Effector memory CD4-positive, alpha-beta T cell (primary cell): ENCODE measurements at places on chromosomes 6 and 20.
A peak's percentile ranks its signal among the peaks of the same experiment; 100 is the strongest.

DNA sequence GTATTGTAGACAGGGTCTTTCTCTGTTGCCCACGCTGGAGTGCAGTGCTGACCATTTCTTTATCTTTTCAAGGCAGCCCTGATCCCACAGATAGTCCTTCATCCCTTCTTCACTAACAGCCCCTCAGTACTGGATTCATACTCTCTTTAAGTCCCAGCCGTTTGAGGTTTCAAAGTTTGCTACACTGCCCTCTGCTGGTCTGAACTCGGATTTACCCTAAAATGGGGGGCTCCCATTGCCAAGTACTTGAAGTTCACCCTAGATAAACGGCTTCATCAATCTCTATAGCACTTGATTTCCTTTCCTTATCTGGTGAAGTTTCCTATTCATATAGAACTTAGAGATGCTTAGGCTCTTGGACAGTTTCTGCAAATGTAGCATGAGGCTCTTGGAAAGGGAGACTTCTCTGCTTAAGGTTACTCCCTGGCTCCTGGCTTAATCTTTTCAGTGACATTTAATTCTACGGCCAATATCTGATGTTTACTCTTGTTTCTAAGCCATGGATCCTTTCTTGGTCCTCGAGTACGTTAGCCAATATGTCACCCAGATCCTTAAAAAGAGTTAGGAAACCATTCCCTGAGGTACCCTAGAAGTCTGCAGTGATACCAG lies 21.4 kb upstream of the PREP start:
- DNase-seq, result peak; percentile 29

DNA sequence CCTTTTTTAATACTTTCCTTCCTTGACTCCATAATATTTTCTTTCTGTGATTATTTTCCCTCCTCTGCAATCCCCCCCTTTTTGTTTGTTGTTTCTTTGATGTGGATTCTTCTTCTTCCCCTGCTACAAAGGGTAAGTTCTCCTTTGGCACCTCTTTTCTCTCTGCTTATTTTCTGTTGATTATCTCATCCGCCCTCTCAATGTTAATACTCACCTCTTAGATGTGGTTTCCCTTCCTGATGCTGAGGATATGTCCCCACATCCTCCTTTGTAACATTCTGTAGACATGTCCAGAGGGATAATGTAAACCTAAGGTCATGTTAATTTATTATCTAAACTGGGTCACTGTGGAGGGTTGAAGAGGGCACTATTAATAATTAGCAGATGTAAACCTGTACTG lies 17.7 kb downstream of the FLRT3 start:
- no peak for DNase-seq

- no peak for DNase-seq
These were observed 18.0 kb upstream of the UBE2V1 start for GRCh38 chr20:50130995-50131394.

DNA sequence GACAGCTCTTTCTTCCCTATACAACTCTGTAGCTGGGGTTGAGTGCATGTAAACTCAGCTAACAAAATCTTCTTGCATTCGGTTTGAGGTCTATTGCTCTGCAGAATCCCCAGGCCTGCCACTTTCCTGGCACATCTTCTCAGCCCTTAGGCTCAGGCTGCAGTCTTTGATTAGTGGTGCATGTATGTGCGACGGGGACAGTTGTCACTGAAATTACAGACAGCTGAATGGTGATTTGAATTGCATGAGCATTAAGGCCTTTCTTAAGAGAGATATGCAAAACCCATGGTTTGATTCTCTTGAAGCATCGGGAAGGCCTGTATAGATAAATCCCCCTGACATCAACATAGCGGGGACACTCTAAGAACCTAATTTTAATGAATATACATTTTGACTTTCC lies 222.8 kb downstream of the CDH26 start:
- no peak for DNase-seq

GRCh38 chr6:14380086-14380820 lies 262.7 kb downstream of the CD83 start:
- DNase-seq, result no peak

DNA sequence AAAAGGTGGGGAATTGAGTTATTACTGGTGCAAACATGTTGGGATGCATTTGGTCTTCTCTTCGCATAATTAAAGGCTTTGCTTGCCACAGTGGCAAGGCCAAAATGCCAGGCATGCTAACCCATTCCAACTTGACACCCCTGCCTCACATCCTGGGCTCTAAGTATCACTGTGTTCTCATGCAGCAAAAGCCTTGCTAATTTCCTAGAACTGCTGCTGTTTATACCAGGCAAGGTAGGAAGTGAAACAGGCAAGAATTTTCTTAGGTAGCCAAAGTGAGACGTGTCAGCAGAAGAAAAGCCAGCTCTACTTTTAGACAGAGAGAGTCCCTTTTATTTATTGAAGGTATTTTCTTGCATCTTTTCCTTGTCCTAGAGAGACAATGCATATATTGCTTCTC lies 41.2 kb downstream of the LYRM2 start:
- DNase-seq, result no peak

DNA sequence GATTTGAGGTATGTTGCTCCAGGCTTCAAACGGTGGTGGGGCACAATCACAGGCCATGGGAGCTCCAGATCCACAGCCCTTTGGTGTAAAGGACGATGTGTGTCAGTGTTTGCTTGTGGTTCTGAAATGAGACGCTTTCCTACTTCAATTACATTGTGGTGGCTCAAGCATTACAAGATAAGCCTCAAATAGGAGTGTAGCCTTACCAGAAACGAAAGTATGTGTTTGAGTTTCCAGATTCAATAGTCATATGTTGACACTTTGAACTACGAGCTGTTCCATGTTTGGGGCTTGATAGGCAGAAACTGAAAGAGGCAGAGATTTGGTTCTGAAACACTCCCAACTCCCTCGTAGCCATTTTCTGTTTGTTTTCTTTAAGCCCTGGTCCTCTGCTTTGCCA lies 187.1 kb downstream of the MYLK4 start:
- DNase-seq, result no peak

DNA sequence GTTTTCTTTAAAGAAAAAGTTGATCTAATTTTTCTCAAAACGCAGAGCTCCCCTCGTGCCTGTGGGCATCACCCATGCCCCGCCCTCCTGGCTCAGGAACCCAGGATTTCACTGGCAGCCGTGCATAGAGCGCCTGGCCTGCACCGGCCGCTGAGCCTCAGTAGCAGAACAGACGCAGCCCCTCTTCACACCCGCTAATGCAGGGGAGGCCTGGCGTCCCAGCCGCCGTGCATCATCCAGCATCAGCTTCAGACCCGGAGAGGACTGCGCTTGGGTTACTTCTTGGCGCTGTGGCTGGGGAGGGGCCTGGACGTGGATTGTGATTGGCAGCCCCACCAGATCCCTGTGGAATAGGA lies 18.1 kb downstream of the RBM38 start:
- no peak for DNase-seq

- no peak for DNase-seq
These were observed 87.8 kb upstream of the TIAM2 start for GRCh38 chr6:154907291-154907690.

- no peak for DNase-seq
These were observed 39.4 kb downstream of the HNF4A start for GRCh38 chr20:44394702-44395460.

GRCh38 chr6:105713474-105714118 lies 310.7 kb upstream of the PREP start:
- no peak for DNase-seq

DNA sequence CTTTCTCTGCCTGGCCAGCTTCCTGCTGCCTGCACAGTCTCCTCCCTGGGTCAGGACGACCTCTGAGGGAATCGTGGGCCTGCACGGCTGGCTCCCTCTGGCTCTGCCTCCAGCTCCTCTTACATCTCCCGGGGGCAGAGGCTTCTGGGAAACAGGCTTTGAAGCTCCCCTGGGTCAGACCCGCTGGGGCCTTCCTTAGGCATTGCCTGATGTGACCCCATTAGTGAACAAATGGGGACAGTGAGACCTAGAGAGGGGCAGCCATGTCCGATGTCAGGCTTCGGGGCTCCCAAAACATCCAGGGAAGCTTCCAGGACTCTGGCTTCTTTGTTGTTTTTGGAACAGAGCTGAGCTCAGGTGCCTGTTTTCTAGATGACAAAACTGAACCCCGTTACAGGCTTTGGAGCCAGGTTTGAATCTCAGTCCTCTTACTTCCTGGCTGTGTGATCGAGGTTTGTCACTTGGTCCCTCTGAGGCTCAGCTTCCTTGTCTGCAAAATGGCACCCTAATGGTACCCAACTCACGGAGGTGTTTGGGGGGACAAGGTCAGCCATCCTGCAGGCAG lies 94.3 kb downstream of the CEBPB start:
- DNase-seq, result no peak

GRCh38 chr20:38453941-38454340 lies 18.7 kb upstream of the RALGAPB start:
- DNase-seq, result no peak

DNA sequence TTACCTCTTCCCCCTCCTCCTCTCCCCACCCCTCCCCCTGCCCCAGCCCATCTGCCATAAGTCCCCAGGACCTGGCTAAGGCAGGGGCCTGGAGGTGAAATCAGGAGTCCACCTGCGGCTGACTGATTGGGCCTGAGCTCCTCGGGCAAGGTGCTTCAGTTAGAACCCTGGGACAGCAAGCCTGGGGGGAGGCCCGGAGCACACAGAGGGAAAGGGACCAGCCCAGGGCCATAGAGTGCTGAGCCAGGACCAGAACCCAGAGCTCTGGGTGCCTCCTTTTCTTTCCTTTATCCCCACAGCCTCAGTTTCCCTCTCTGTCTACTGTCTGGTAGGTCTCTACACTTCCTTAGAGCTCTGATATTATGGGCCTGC lies 35.7 kb upstream of the VEGFA start:
- no peak for DNase-seq

- DNase-seq, result no peak
These were observed 83.3 kb downstream of the RCAN2 start for GRCh38 chr6:46407776-46408530.

GRCh38 chr6:6893701-6894100 lies 214.1 kb upstream of the RREB1 start:
- no peak for DNase-seq

GRCh38 chr6:119562168-119562567 lies 212.6 kb upstream of the MAN1A1 start:
- DNase-seq, result no peak

- no peak for DNase-seq
These were observed 91.8 kb upstream of the NHSL1 start for GRCh38 chr6:138590796-138591709.

DNA sequence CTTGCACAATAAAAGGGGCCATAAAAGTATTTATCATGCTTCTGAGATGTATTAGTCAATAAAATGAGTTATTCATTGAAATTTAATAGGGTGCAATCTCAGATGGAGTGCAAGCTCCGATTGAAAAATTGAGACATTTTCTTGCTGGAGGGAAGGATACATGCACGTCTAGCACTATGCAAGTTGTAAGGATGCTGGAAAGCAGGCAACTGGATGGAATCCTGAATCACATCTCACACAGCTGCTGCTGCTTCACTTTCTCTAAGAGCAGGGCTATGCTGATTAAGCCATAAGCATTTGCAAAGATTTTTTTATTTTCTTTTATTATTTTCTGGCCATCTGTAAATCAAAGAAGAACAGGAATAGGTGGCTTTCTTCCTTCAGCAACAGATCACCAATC lies 308.8 kb upstream of the EPHA7 start:
- no peak for DNase-seq

DNA sequence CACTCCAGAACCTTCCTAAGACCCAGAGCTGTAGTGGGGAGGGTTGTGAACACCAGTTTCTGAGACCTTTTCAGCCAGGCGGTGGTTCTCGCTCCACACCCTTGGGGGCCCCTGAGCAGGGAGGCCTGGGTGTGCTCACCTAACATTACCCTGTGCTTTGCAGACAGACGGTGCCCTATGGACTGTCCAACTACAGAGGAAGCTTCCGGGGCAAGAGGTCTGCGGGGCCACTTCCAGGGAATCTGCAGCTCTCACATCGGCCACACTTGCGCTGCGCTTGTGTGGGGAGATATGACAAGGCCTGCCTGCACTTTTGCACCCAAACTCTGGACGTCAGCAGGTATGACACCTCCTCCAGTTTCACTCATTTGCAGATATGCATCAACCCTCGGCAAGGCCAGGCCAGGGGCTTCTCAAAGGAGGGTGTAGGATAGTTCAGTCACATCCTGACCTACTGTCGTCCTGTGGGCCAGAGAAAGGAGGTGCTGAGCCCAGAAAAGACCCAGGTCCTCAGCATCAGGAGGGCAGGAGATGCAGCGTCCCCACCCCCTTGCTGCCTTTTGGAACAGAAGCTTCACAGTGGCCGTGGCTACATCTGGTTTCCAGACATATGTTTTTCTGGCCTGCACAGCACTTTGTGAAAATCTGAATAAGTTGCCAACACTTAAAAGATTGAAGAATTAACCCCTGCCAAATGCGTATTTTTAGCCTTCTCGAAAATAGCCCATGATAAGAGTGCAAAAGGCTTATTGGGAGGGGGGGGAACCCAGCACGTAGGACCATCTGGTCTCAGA lies 20.6 kb downstream of the EDN3 start:
- no peak for DNase-seq

DNA sequence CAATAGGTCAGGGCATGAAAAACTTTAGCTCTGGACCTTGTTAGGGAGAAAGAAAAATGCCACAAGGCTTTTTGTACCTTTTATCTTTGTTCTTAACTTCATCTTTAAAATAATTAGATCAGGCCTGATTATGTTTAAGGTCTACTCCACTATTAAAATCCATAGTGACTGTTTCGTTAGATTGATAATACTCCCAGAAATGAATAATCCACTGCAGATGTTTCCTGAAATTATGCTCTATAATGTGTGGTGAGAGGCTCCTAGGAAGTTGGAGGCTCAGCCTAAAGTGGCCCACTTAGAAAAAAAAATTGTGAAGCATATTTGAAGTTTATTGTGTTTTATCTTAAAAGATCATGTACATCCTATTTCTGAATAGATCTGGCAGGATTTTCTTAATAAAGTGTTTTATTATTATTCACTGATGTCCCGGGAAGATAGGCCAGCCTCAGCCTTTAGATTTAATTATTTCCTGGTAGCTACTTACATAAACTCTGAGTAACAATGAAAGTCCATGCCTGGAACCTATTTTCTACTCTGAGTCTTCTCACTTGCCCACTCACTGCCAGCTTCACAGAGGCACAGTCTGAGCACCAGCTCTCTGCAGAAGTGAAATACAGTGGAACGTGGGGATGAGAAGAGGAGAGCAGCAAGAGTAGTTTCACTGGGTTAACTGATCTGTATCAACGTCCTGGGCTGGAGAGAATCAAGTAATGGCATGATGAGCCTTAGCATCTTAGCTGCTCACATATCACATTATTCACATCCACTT lies 126.8 kb upstream of the TMEM170B start:
- DNase-seq, result no peak

- no peak for DNase-seq
These were observed 22.0 kb upstream of the L3MBTL3 start for GRCh38 chr6:129996387-129996786.

GRCh38 chr6:43509142-43509983 lies 783 bp downstream of the LRRC73 start:
- DNase-seq, result no peak

- DNase-seq, result no peak
These were observed 123.8 kb downstream of the BANF2 start for GRCh38 chr20:17823409-17824144.
